NCI-H510A treated with DMSO at 0.1 percent for 48 hours (cell line): ENCODE measurements at places on chromosomes 3 and 15.

DNA sequence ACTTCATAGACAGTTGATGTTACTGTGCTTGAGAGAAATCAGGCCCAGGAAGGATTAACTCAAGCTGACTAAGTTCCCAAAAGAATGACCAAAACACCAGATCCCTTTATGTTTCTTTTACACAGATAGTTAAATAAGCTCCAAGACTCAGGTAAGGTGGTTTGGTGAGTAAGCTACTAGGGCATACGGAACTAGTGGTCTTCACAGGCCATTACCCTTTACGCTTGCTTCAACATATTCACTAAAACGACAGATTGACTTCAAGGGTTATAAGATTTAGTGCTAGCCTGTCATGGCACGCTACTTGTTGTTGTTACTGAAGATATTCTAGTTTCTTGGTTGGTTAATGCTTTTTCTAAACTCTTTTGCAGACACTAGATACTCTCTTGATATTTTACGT lies 369.3 kb downstream of the LPP start:
- DNase-seq = no peak

DNA sequence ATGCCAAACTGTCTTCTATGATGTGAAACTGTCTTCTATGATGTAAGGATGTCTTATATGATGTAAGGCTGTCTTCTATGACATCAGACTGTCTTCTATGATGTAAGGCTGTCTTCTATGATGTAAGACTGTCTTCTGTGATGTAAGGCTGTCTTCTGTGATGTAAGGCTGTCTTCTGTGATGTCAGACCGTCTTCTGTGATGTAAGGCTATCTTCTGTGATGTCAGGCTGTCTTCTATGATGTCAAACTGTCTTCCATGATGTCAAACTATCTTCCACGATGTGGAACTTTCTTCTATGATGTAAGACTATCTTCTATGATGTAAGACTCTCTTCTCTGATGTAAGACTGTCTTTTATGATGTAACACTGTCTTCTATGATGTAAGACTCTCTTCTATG lies 27.9 kb downstream of the MGLL start:
- DNase-seq = no peak

GRCh38 chr3:135513106-135514059 lies 452.1 kb upstream of the PPP2R3A start:
- DNase-seq = no peak

- DNase-seq = no peak
Observed at GRCh38 chr15:100806157-100806556, 73.5 kb upstream of the ALDH1A3 start.

DNA sequence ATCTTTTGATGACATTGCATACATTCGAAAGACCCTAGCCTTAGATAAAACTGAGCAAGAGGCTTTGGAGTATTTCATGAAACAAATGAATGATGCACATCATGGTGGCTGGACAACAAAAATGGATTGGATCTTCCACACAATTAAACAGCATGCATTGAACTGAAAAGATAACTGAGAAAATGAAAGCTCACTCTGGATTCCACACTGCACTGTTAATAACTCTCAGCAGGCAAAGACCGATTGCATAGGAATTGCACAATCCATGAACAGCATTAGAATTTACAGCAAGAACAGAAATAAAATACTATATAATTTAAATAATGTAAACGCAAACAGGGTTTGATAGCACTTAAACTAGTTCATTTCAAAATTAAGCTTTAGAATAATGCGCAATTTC lies 16.7 kb downstream of the KCNMB3 start:
- DNase-seq = no peak

DNA sequence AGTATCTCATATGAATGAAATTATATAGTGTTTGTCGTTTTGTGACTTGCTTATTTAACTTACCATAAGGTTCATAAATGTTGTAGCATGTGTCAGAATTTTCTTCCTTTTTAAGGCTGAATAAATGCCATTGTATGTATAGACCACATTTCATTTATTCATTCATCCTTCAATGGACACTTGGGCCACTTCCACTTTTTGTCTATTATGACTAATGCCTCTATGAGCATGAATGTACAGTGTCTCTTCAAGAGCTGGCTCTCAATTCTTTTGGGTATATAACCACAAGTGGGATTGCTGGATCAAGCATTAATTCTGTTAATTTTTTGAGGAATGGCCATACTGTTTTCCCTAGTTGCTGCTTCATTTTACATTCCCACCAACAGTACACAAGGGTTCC lies 156.1 kb downstream of the VPS8 start:
- DNase-seq = no peak

- no peak for DNase-seq
Observed at GRCh38 chr3:87002346-87002745, 11.4 kb upstream of the VGLL3 start.

DNA sequence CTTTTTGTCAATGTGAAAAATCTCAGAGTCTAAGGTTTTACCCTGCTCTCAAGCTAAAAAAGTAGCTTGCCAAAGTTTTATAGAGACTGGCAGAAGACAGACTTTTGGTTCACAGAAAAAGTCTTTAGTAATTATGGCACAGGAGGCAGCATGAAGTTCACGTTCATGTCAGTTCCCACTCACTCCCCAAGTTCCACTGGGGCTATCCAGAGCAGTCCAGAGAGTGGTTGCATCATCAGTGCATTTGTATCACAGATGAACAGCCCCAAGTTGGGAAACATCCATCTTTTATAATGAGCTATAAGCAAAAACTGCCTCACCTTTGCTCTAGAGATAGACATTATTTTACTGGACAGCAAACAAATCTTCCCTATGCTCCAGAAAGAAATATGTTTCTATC lies 454.1 kb upstream of the AGTR1 start:
- no peak for DNase-seq

DNA sequence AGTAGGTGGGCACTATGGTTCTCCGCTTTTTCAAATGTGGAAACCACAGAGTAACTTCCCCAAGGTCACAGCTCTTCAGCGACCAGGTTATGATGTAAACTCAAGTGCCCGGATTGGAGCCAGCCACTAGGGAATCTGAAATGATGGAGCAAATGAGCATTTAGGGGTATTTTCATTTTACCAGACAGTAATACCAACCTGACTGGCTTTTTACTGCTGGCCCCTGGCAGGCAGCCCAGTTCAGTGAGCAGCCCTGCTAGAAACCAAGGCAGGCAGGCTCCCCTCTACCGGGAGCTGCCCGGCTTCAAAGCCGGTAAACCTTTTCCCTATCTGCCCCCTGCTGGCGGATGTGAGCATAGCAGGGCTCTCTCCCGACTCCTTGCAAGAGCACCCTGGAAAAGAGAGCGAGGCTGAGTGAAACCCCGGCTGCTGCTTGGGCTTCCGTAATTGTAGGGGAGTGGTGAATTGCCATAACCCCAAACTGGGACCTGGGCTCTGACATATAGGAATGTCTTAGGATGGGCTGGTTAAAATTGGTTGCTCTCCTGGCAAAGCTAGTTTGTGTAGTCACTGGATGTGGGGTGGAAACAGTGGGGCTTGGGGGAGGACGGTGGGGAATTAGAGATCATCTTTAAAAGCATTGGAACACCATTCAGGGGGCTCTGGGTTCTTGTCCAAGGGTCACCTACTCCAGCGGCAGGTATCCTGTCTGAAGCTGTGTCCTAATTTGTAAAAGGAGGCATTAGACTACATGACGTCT lies 98.0 kb upstream of the TNFAIP8L3 start:
- DNase-seq = peak; percentile 57

DNA sequence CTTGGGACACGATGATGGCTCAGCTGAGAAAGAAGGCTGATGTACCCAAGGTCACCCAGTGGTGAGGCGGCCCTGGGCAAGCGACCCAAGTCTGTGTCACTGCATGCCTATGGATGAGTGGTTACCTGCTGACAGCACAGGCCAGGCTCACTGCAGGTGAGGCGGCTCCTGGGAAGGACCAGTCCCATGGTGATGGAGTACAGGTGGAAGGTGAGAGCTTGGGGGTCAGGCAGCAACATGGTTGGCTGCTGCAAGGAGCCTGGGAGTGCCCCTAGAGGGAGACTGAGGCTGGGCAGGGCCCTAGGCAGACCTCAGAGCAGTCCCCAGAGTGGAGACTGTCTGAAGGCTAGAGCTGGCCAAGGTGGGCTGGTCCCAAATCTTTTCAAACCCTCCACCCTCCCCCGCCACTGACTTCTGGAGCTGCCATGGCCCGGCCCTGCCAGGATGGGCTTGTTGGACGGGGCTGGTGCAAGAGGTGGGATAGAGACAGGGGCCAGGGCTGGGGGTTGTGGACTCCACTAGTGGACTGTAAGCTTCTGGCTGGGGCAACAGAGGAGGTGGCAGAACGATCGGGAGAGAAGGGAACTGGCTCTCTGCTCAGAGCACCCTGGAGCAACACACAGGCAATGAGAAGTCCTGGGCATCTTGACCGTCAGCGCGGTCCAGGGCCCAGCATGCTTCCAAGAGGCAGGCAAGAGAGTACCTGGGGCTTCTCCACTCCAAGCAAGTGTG lies 72.5 kb upstream of the SLC6A11 start:
- DNase-seq = no peak

- no peak for DNase-seq
Observed at GRCh38 chr3:29590461-29590860, 309.6 kb downstream of the RBMS3 start.

- no peak for DNase-seq
Observed at GRCh38 chr3:61573441-61573840, 12.1 kb downstream of the PTPRG start.

GRCh38 chr3:35635407-35635806 lies 3.9 kb upstream of the ARPP21 start:
- DNase-seq = no peak

DNA sequence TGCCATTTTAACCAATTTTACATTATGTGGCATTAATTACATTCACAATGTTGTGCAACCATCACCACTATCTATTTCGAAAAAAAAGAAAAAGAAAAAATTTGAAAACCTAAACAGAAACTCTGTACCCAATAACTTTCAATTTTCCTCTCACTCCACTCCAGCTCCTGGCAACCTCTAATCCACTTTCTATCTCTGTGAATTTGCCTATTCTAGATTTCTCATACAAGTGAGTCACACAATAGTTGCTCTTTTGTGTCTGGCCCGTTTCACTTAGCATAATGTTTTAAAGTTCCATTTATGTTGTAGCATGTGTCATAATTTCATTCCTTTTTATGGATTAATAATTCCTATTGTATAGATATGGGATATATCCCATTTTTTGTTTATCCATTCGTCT lies 53.3 kb upstream of the TBC1D5 start:
- no peak for DNase-seq

GRCh38 chr3:31758322-31758965 lies 222.6 kb downstream of the OSBPL10 start:
- no peak for DNase-seq

DNA sequence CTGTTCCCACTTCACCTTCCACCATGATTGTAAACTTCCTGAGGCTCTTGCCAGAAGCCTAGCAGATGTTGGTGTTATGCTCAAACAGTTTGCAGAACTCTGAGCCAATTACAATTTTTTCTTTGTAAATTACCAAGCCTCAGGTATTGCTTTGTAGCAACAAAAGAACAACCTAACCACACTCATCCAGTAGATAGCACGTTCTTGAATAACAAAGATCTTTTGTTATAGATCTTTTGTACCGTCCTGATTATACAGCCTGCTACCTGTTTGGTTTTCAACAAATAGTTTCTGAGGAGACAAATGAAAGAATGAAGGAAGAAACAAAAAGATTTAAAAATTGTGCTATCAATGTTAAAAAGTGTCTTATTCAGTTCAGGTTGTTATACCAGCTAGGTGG lies 474.7 kb upstream of the ALCAM start:
- no peak for DNase-seq
